ENCODE measurements at places on chromosomes 5 and 9.

DNA sequence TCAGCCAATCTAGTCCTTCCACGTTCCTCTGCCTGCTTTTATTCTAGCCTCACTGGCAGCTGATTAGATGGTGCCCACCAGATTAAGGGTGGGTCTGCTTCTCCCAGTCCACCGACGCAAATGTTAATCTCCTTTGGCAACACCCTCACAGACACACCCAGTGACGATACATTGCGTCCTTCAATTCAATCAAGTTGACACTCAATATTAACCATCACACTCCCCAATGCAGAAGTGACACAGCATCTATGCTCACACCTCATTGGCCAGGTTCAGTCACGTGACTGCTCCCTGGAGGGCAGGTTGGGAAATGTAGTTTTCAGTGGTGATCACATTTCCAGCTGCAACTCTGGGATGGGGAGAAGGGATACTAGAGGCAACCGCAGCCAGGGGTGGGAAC lies 13.0 kb downstream of the SUSD3 start:
- no peak for DNase-seq

GRCh38 chr5:28864006-28864405 lies 1825.6 kb upstream of the CDH9 start:
- DNase-seq, result no peak

DNA sequence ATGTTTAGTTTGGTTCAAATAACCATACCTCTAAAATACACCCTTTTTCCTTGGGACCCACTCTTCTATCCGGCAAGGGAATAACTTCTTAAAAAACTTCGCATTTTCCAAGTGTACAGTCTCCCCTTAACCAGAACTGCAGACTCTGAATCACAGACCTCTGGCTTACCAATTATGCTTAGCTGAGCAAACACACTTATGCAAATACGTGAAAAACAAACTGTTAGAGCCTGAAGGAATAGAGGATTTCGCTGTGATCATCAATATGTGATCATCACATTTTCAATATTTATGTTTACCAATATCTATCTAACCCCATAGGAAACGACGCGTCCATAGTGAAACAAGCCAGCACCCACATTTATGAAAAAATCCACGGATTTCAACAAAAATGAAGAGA lies 1.3 kb downstream of the LPAR1 start:
- no peak for DNase-seq

DNA sequence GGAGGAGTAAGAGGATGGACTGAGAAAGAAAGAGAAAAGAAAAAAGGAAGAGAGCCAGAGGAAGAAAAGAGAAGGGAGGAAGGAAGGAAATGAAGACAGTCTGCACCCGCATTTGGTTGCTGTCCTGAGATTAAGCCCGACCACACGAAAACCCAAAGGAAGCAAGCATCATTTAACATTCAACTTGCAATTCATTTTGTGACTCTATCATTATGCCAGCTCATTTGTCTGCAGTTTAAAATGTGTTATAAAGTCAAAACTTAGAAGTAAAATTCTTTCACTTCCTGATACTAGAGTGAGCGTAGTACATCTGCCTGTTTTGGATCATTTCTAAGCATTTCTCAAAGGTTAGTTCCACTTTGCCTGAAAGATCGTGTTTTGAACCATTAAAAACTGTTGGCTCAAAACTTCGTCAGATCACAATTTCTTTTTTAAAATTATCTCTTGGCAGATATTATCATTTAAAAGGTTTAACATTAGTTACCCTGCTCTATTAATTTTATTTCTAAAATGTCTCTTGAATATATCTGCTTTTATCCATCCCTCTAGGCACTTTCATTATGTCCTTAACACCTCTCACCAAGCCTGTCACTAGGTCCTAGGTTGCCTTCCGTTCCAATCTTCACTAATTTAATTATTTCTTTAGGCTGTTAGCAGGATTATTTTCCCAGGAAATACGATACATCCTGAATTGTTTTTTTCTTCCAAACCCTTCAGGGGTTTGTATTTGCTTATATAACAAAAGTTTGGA lies 240.9 kb downstream of the TLE4 start:
- peak; percentile 16 for DNase-seq

GRCh38 chr5:170920196-170920595 lies 58.4 kb downstream of the RANBP17 start:
- DNase-seq, result no peak

- DNase-seq, result no peak
Measured at GRCh38 chr5:39223565-39224156, 4.3 kb upstream of the FYB1 start.

- DNase-seq, result no peak
Measured at GRCh38 chr5:53424686-53425615, 55.5 kb upstream of the FST start.

- no peak for DNase-seq
Measured at GRCh38 chr5:81163651-81164050, 69.5 kb upstream of the CKMT2 start.
